Psoas muscle (tissue), 8 donors: ENCODE measurements at places on chromosomes 4 and X. TPM values are rescaled to one million over a fixed set of nuclear protein-coding genes. Genes with fewer than 3 reads are reported as not detected.

Gene AR
- total RNA-seq: 7.3 TPM

Gene OPHN1
- 3.7 TPM for total RNA-seq

Gene FMR1NB
- not detected for total RNA-seq

Gene LRAT
- not detected for total RNA-seq

Gene NXT2
- 2.6 TPM for total RNA-seq

Gene GABRE
- 1.7 TPM for total RNA-seq

Gene SPANXA2
- total RNA-seq: not detected

Gene DDX53
- not detected for total RNA-seq

Gene GRSF1
- 114 TPM for total RNA-seq

Gene ALAS2
- 0.62 TPM for total RNA-seq

Gene TEX11
- total RNA-seq: not detected

Gene VSIG1
- not detected for total RNA-seq

Gene GPC3
- total RNA-seq: 2.3 TPM

Gene RASSF6
- total RNA-seq: not detected

Gene PNMA5
- total RNA-seq: not detected

Gene CCKAR
- not detected for total RNA-seq

Gene COX7B2
- not detected for total RNA-seq

Gene EDA2R
- total RNA-seq: 0.21 TPM
